ENCODE measurements at places on chromosomes 6 and 20. TPM values are rescaled to one million over a fixed set of nuclear protein-coding genes. Genes with fewer than 3 reads are reported as not detected.
A peak's percentile ranks its signal among the peaks of the same experiment; 100 is the strongest.

PRL gene
- total RNA-seq: not detected

DEFB110 gene
- total RNA-seq: not detected

KCNK5 gene
- total RNA-seq: 7.9 TPM

PRKN gene
- total RNA-seq: 10.3 TPM

DNA sequence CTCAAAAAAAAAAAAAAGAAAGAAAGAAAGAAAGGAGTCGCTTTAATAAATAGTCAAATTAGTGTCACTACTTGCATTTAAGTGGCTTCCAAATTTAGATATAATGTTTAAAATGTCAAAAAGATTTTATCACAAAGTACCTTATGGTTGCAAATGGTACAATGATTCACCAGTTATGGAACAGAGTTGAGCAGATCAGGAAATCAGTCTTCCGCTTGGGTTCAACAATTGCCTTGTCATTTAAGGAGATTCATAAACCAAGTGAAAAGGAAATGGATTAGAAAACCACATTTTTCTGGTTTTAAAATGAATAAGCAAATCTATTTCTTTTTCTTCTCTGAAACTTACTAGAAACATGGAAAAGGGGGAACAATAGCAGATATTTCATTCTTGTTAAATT lies 94.8 kb upstream of the PTPRT start:
- H3K27ac ChIP-seq: no peak overlapping the region
- no peaks in the 10 kb centered on the region for H3K4me1 ChIP-seq
- H3K36me3 ChIP-seq: no peaks in the 10 kb centered on the region
- H3K27me3 ChIP-seq: no peaks in the 10 kb centered on the region

- no peaks in the 10 kb centered on the region for H3K36me3 ChIP-seq
- H3K4me3 ChIP-seq: no peak overlapping the region
- no peak overlapping the region for H3K27ac ChIP-seq
- H3K27me3 ChIP-seq: no peaks in the 10 kb centered on the region
- peaks cover 3% of the 10 kb centered on the region for H3K4me1 ChIP-seq
Observed at GRCh38 chr20:23264545-23264944, 86.0 kb upstream of the NXT1 start.

DNA sequence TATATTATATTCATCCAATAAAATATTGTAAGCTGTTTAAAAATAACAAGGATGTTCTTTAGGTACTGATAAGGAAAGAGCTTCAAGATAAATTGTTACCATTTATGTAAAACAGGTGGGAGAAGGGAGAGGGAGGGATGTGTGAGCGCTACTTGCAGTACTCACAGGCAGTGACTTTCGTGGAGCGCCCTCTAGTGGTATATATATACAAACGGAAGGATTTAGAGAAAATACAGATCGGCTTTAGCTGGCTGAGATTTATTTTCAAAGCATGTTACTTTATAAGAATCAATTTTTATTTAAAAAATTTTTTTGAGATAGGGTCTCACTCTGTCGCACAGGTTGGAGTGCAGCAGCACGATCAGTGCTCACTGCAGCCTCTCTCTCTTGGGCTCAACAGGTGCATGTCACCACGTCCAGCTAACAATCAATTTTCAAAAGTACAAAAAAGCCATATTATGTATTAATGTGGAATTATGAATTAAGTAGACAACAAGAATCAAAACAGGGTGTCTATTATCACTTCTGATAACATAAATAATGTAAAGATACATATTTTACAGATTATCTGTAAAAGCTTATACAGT lies 3.3 kb upstream of the MOG start:
- H3K27me3 ChIP-seq: no peaks in the 10 kb centered on the region
- H3K36me3 ChIP-seq: no peaks in the 10 kb centered on the region
- H3K4me1 ChIP-seq: peaks cover 48% of the 10 kb centered on the region
- no peak overlapping the region for H3K27ac ChIP-seq

GRCh38 chr20:3202965-3203314 lies 1.5 kb downstream of the DDRGK1 start:
- peaks cover 15% of the 10 kb centered on the region for H3K4me1 ChIP-seq
- H3K27me3 ChIP-seq: no peaks in the 10 kb centered on the region
- H3K27ac ChIP-seq: peak overlapping the region; percentile 86
- peak overlapping the region; percentile 88 for H3K4me3 ChIP-seq
- no peak for DNase-seq

GRCh38 chr6:152151920-152152319 lies 344.4 kb downstream of the ESR1 start:
- H3K4me1 ChIP-seq: peaks cover 3% of the 10 kb centered on the region
- H3K27ac ChIP-seq: no peak overlapping the region
- DNase-seq: no peak
- no peak overlapping the region for H3K4me3 ChIP-seq
- peaks cover 98% of the 10 kb centered on the region for H3K36me3 ChIP-seq
- no peaks in the 10 kb centered on the region for H3K27me3 ChIP-seq

DNA sequence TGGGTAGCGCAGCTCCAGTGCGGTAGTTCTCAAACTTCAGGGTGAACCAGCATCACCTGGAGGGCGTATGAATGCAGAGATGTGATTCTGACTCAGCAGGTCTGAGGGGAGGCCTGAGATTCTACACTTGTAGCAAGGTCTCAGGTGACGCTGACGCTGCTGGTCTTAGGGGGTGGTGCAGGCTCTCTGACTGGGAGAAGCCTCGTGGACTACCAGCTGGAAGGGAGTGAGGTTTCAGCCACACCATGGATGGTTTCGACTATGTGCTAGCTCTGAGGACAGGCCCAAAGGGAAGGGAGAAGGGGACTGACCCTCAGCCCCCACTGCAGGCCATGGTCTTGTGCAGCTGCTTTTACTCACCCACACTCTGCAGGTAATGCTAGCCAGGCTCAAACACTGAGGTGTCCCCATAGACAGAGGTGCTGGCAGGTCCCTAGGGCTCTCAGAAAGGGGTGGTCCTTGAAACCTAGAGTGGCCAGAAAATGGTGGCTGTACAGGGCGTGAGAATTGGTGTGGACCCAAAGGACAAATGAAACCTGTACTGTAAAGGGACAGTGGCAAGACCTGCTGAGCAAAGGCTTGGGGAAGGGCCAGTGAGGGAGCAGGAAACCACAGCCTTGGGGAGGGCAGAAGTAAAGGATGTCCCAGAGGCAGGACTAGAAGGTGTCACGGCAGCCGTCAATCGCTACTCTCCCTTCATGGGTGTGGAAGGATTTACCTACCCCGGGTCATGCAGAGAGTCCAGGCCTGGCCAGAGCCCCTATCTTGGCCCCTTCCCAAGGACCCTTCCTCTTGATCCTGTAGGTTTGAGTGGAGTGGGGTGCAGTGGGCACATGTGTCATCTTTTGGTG lies 52.7 kb downstream of the EBF4 start:
- DNase-seq: peak; percentile 82
- H3K27ac ChIP-seq: no peak overlapping the region
- no peak overlapping the region for H3K4me3 ChIP-seq

DNA sequence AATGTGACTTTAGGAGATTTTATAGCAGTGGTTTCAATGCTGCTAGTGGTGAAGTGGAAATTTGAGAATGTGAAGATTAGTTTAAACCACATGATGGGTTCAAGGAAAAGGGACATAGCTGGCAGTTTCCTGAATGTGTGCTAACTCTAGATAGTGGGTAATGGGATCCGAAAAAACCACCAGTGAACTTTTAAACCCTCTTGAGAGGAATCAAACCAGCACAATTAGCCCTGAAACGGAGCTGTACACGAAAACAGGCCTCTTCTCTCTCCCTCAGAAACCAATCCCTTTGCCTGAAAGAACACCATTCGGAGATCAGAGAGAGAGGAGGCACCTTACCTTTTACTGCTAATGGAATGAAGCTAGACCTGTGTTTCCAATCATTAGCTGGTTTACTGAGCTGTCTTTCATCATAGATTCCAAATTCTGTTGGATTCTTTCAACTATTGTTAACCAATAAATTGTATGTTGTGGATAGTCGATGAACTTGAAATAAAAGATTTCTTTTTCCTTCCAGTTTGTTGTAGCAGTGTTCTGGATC lies 103.9 kb downstream of the AIG1 start:
- no peaks in the 10 kb centered on the region for H3K27me3 ChIP-seq
- peaks cover 5% of the 10 kb centered on the region for H3K36me3 ChIP-seq
- H3K4me1 ChIP-seq: peaks cover 5% of the 10 kb centered on the region
- no peak for DNase-seq
- H3K4me3 ChIP-seq: no peak overlapping the region

Data from esophagus muscularis mucosa (tissue), 4 donors.